Endothelial cell of umbilical vein (primary cell): ENCODE measurements at places on chromosomes 16 and 17. TPM values are rescaled to one million over a fixed set of nuclear protein-coding genes. Genes with fewer than 3 reads are reported as not detected.

TMEM100 gene
- not detected in 2 replicates for total RNA-seq

TBC1D3D gene
- 2.7 and 2.9 TPM in 2 replicates for total RNA-seq

DNA sequence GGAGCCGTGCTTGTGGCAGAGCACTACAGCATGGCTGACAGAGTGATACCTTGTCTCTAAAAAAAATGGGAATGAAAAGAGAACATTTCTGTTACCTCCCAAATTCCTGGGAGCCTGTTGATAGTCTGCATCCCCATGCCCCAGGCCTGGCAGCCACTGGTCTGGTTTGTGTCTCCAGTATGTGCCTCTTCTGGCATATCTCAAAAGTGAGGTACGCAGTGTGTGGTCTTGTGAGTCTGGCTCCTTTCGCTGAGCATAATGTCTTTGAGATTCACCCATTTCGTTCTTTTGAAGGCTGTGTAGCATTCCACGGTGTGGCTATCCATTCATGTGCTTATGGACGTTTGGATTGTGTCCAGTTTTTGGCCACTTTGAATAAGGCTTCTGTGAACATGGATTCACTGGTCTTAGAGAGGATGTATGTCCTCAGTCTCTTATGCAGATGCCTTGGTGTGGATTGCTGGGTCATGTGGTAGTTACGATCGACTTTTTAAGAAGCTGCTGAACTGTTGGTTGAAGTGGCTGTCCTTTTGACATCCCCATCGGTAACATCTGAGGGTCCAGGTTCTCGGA lies 39.1 kb downstream of the PRMT7 start:
- no peaks in the 10 kb centered on the region for H3K4me1 ChIP-seq
- no peak for DNase-seq
- no peak overlapping the region for H3K4me3 ChIP-seq
- H3K27me3 ChIP-seq, result no peaks in the 10 kb centered on the region
- peaks cover 56% of the 10 kb centered on the region for H3K36me3 ChIP-seq

GRCh38 chr16:71894921-71895678 lies at the start of gene IST1:
Gene IST1 (plus strand): TSS chr16:71895531. CDS start chr16:71915641, 20,110 bp downstream.
- H3K4me1 ChIP-seq, result peaks cover 8% of the 10 kb centered on the region
- peak; percentile 98 for DNase-seq
- H3K27ac ChIP-seq, result peak within 1 kb of the TSS; percentile 88
- H3K27me3 ChIP-seq, result no peaks in the 10 kb centered on the region
- peak within 1 kb of the TSS; percentile 95 for H3K4me3 ChIP-seq

DNA sequence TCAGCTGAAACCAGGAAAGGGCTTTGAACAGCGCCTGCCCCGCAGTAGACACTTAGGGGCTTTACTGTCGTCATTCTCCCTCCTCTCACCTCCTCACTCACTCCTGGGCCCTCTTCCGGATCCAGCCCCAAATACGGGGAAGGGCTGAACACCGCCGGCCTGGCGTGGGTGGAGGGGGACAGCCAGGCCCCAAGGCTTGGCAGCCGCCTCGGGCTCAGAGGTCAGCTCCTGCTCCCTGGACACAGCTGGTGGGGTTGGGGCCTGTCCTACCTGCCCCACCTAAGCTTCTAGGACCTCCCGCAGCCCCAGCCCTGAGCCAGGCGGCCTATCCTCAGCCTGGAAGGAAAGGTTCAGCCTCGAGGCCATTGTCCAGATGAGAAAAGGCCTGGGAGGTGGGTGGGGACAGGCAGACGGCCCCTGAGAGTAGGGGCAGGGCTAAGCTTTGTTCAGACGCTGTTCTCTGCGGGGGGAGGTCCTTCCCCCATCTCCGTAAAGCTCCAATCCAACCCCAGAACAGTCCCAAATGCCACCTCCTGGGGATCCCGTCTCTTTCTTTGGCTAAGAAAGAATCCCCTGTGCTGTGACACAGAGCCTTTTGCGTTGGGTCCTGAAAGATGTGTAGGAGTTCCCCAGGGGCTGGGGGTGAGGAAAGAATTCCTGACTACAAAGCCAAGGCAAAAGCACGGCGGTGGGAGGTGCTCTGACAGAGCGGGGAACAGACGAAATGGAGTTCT lies 881 bp upstream of the LLGL1 start:
- DNase-seq, result no peak
- H3K36me3 ChIP-seq, result no peaks in the 10 kb centered on the region
- no peak overlapping the region for H3K27ac ChIP-seq
- no peak overlapping the region for H3K4me3 ChIP-seq
- no peaks in the 10 kb centered on the region for H3K27me3 ChIP-seq

DNA sequence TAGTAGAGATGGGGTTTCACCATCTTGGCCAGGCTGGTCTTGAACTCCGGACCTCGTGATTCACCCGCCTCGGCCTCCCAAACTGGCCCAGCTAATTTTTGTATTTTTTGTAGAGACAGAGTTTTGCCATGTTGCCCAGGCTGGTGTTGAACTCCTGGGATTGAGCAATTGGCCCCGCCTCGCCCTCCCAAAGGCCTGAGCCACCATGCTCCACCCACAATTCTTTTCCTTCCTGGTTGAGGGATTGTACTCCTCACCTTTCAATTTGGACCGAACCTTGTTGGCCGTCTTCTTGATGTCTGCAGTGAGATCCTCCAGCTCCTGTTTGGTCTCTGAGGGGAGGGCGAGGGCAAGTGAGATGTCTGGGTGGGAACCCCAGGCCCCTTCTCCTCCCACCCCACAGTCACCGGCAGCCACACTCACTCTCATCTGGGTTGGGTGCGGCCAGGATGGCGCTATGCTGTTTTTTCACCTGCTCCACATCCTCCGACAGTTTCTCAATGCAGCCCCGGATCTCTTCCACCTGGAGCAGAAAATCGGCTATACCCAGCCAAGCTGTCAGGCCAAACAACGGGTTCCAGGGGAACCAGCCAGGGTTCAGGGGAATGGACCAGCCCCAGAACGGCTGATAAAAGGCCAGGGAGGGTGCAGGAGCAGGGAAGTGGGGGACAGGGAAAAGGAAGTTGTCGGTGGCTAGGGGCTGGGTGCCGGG lies 9.6 kb downstream of the STX1B start:
- H3K36me3 ChIP-seq, result no peaks in the 10 kb centered on the region
- DNase-seq, result no peak
- no peak overlapping the region for H3K4me3 ChIP-seq
- peaks cover under 1% of the 10 kb centered on the region for H3K27me3 ChIP-seq

DNA sequence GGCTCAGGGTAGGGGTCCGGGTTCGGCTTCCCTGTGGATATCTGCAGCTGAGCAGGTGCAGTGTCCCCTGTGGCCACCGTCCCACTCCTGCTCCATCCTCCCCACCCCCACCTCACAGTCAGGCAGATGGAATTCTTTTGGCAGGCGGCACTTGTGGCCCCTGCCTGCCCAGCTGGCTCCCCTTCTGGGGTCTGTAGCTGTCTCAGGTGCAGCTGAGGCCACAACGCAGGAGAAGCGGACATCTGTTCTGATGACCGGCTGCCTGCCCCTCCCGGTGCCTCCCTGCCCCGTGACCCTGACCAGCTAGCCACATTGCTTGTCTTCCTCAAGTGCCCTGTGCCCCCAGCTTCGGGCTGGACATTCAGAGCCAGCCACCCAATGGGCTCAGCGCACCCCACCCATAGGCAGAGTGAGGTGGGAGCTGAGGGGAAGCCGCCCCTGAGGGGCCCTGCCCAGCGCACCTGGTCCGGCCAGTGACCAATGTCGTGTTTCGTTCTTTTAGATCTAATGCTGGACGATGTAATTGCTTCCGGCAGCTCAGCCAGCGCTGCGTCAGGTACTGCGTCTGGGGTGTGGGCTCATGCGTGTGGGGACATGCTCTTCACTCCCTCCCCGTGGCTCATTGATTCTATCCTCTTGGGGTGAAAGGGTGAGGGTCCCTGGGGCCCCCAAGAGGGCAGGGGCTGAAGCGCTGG lies 25.2 kb upstream of the ABCC3 start:
- no peaks in the 10 kb centered on the region for H3K36me3 ChIP-seq
- peaks cover 2% of the 10 kb centered on the region for H3K27me3 ChIP-seq
- H3K27ac ChIP-seq, result no peak overlapping the region
- H3K4me3 ChIP-seq, result no peak overlapping the region

DNA sequence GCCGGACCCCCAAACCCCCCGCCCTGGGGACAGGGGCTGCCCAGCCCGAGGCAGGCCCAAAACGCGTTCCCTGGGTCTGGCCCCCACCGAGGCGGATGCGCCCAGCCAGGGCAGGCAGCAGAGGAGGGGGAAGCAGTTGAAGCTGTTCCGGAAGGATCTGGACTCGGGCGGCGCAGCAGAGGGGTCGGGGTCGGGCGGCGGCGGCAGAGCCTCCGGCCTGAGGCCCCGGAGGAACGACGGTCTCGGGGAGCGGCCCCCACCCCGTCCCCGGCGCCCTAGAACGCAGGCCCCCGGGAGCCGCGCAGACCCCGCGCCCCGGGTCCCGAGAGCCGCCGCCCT lies 22.9 kb upstream of the ZFPM1 start:
- DNase-seq, result peak; percentile 5
- H3K27ac ChIP-seq, result peak overlapping the region; percentile 59
- peak overlapping the region; percentile 42 for H3K4me3 ChIP-seq
- no peaks in the 10 kb centered on the region for H3K36me3 ChIP-seq

DNA sequence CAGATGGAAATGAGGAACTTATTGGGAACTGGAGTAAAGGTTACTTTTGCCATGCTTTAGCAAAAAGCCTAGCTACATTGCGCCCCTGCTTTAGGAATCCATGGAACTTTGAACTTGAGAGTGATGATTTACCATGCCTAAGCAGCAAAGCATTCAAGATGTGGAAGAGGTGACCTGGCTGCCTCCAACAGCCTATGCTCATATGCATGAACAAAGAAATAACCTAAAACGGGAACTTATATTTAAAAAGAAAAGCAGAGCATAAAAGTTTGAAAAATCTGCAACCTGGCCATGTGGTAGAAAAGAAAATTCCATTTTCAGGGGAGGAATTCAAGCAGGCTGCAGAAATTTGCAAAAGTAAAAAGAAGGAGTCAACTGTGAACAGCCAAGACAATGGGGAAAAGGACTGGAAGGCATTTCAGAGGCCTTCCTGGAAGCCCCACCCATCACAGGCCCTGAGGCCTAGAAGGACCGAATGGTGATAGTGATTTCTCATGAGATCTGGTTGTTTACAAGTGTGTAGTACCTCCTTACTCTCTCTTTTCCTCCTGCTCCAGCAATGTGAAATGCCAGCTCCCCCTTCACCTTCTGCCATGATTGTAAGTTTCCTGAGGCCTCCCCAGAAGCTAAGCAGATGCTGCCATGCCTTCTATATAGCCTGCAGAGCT lies 48.7 kb downstream of the MRPS23 start:
- no peak for DNase-seq
- no peaks in the 10 kb centered on the region for H3K36me3 ChIP-seq
- H3K4me3 ChIP-seq, result no peak overlapping the region
- H3K4me1 ChIP-seq, result no peaks in the 10 kb centered on the region
- H3K27ac ChIP-seq, result no peak overlapping the region

DNA sequence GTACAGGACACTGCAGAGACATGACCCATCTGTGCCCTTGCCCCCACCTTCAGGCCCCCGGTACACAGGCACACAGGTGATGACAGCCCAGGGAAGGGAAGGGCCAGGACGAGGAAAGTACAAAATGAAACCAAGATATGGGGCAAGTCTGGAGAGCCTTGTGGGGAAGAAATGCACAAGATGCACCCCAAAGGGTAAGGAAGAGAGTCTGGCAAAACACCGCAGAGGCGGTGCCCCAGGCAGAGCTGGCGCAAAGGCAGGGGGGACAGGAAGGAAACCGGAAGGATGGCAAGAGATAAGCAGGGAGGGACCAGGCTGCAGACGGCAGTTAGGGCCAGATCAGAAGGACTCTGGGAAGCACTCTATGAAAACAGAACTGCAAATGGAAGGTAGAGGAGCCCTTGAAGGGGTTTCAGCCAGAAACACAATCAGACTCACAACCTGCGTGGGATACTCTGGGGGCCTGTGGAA lies 81.4 kb downstream of the SLC39A11 start:
- H3K4me3 ChIP-seq, result peak overlapping the region; percentile 45
- H3K4me1 ChIP-seq, result peaks cover 9% of the 10 kb centered on the region
- no peak overlapping the region for H3K27ac ChIP-seq
- no peaks in the 10 kb centered on the region for H3K27me3 ChIP-seq
- no peaks in the 10 kb centered on the region for H3K36me3 ChIP-seq

DNA sequence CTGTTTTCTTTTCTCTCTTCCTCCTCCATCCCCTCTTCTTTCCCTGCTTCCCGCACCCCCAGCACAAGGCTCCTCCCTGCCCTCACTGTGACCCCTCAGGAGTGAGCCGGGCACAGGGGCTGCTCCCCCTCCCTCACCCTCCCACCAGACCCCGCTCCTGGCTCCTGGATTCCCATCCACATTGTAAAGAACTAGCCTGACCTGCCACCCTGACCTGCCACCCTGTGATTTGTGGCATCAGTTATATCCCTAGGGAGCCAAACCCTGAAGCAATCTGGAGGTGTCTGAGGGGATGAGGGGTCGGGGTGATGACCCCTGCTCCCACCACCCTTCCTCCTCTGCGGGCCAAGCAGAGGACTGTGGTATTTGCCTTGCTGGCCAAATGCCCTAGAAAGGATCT lies 98.0 kb upstream of the LHX1 start:
- DNase-seq, result no peak
- H3K4me3 ChIP-seq, result no peak overlapping the region
- H3K36me3 ChIP-seq, result no peaks in the 10 kb centered on the region

DNA sequence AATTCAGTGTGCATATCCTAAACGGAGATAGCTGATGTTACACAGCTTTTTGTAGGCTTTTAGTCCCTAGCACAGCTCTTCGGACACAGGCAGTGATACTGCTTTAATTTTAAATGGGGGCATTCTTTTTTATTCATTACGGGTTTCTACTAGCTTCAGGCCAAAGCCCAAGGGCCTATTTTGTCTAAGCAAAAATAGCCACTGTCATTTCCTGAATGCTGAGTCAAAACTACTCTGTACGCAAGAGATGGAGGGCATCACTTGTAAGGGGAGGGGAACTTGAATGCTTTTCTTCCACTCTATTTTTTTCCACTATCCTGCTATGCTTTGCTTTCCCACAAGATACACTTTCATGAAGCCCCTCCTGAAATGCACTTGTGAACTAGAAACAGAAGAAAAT lies 360.7 kb downstream of the PMP22 start:
- H3K4me3 ChIP-seq, result no peak overlapping the region
- no peak overlapping the region for H3K27ac ChIP-seq
- H3K4me1 ChIP-seq, result no peaks in the 10 kb centered on the region
- H3K36me3 ChIP-seq, result no peaks in the 10 kb centered on the region
- H3K27me3 ChIP-seq, result no peaks in the 10 kb centered on the region

DNA sequence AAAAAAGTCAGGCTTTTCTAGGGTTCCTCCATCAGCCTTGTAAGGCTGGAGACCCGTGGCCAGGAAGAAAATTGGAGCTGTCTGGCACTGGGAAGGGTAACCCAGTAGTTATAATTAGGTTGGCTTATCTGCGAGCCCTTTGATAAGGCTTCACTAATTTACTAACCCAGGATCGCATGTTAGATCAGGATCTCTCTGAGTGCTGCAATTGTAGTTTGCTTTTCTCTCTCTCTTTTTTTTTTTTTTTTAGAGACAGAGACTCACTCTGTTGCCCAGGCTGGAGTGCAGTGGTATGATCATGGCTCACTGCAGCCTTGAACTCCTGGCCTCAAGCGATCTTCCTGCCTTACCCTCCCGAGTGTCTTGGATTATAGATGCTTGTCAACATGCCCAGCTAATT lies 17.0 kb downstream of the ABCC1 start:
- H3K36me3 ChIP-seq, result no peaks in the 10 kb centered on the region
- no peaks in the 10 kb centered on the region for H3K27me3 ChIP-seq
- no peak overlapping the region for H3K27ac ChIP-seq
- H3K4me1 ChIP-seq, result peaks cover 39% of the 10 kb centered on the region
- DNase-seq, result no peak
- no peak overlapping the region for H3K4me3 ChIP-seq

- H3K27ac ChIP-seq, result no peak overlapping the region
- H3K4me1 ChIP-seq, result peaks cover 10% of the 10 kb centered on the region
- no peak overlapping the region for H3K4me3 ChIP-seq
- DNase-seq, result peak; percentile 36
- no peaks in the 10 kb centered on the region for H3K36me3 ChIP-seq
- H3K27me3 ChIP-seq, result peaks cover 3% of the 10 kb centered on the region
Measured at GRCh38 chr17:50279181-50279526, 4.9 kb downstream of the TMEM92 start.
